ENCODE measurements at places on chromosomes 12 and 14.

- DNase-seq, result no peak
Measured at GRCh38 chr14:71202881-71203280, 295.6 kb downstream of the PCNX1 start.

- DNase-seq, result no peak
Measured at GRCh38 chr14:68476212-68477109, 316.4 kb downstream of the ZFP36L1 start.

DNA sequence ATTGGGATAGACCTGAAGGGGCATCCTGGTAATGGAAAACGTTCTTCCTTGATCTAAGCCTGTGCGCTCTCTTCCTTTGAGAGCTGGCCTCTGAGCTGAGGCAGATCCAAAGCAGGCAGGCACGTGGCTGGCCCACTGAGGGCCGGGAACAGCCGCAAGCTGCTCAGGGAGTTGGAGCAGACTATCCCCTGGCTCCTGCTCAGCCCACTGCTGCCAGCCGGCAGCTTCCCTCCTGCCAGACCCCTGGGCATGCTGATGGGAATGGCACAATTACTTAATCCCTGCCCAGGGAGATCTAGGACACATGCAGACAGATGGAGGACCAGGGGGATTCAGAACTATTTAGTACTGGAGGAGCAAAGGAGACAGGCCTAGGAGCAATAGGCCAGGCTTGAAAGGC, 14.4 kb downstream of the NEUROD4 start:
- no peak for DNase-seq

- DNase-seq, result no peak
Measured at GRCh38 chr12:27001663-27002062, 12.5 kb downstream of the TM7SF3 start.

GRCh38 chr14:73714656-73715081, 485 bp upstream of the PNMA1 start:
- no peak for DNase-seq

All from progenitor cell of endocrine pancreas (in vitro differentiated cells).